CD4-positive, alpha-beta T cell (primary cell): ENCODE measurements at places on chromosomes 5 and 9.
A peak's percentile ranks its signal among the peaks of the same experiment; 100 is the strongest.

DNA sequence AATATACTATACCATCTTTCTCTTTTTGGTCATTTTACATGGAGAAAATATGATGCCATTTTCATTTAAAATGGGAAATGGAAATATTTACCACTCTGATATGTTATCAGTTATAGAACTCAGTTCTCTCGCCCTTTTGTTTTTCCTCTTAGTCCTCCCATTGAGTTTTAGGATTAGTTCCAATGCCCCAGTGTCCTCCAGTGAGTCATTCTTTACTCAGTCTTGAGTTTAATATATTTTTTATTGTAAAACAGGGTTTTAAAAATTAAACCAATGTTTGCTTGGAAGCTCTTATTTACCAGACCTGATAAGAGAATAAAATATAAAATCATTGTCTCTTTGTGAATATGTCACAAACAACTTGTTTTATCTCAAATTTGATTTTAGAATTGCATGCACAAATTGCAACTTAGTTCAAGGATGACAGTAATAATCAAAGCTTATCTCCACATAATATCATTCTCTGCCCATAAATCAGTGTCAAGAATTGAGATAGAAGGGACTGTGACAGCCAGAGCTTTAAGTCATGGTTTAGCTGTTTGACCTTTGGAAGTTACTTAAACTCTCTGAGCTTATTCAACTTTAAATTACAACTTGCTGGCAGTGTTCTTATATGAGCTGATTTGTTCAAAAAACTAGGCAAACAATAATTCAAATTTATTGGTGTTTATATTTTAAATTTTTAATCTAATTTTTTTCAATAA is 166.4 kb downstream of the PAM start:
- H3K36me3 ChIP-seq: peaks cover 2% of the 10 kb centered on the region
- H3K4me3 ChIP-seq: no peak overlapping the region
- no peaks in the 10 kb centered on the region for H3K4me1 ChIP-seq
- H3K27ac ChIP-seq: no peak overlapping the region

DNA sequence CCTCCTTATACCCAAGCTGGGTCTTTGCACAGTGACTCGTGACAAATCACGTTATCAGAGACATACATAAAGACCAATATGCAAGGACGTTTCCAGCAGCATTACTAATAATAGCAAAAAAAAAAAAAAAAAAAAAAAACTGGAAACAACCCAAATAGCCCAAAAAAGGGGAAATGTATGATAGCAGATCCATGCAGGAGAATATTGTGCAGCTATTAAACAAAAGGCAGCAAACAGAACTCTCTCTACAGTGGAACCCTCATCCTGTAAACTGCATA is 37.7 kb downstream of the C5orf15 start:
- peaks cover 21% of the 10 kb centered on the region for H3K4me1 ChIP-seq
- H3K27ac ChIP-seq: peak overlapping the region; percentile 44

- no peak overlapping the region for H3K4me3 ChIP-seq
- H3K4me1 ChIP-seq: peaks cover 26% of the 10 kb centered on the region
- H3K36me3 ChIP-seq: no peaks in the 10 kb centered on the region
- no peak overlapping the region for H3K27ac ChIP-seq
Observed at GRCh38 chr5:139701056-139701741, 53.0 kb downstream of the CXXC5 start.

GRCh38 chr5:124927735-124928134 is 181.3 kb upstream of the ZNF608 start:
- no peak overlapping the region for H3K27ac ChIP-seq
- H3K4me3 ChIP-seq: no peak overlapping the region
- H3K36me3 ChIP-seq: no peaks in the 10 kb centered on the region
- no peaks in the 10 kb centered on the region for H3K27me3 ChIP-seq
- H3K4me1 ChIP-seq: no peaks in the 10 kb centered on the region
- no peak for DNase-seq

GRCh38 chr5:68452286-68452685 is 236.7 kb downstream of the PIK3R1 start:
- H3K27me3 ChIP-seq: no peaks in the 10 kb centered on the region
- no peak overlapping the region for H3K4me3 ChIP-seq
- H3K36me3 ChIP-seq: no peaks in the 10 kb centered on the region
- no peak overlapping the region for H3K27ac ChIP-seq

DNA sequence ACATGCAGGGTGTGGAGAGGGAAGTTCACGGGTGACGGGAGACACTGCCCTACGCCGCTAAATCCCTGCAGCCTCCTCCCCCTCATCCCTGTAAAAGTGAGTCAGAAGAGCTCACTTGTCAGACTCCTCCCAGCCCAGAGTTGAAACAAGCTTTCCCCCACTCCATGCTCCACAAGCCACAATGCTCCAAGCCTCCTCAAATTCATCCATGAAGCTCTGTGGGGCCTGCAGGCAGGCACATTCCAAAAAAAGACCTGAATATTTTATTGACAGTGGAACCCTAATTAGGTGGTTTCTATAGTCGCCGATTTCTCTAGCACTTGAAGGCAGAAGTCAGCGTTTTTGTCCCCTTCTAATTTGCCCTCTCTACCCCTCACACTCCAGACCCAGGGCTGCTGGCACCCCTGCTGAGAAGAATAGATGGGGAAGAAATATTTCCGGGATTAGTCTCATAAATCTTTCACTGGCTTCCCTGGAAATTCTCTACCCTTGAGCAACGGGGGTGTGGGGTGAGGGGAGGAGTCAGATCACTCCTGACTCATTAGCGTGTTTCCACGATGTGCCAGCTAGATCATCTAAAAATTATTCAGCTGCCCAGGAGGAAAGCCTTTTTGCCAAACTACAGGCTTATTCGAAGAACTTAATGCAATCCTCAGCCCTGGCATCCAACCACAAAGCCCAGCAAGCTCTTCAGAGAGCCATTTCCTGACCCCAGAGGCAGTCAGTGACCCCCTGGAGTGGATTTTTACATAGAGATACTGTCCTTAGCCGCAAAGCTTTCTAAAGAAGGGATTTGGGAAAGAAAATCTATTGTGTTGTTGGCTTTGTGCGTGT is 97.1 kb downstream of the ENC1 start:
- no peak overlapping the region for H3K4me3 ChIP-seq
- no peaks in the 10 kb centered on the region for H3K27me3 ChIP-seq

- peaks cover 4% of the 10 kb centered on the region for H3K27me3 ChIP-seq
- no peak for DNase-seq
- no peaks in the 10 kb centered on the region for H3K36me3 ChIP-seq
- H3K27ac ChIP-seq: no peak overlapping the region
Observed at GRCh38 chr5:160181965-160182622, 47.2 kb upstream of the FABP6 start.

DNA sequence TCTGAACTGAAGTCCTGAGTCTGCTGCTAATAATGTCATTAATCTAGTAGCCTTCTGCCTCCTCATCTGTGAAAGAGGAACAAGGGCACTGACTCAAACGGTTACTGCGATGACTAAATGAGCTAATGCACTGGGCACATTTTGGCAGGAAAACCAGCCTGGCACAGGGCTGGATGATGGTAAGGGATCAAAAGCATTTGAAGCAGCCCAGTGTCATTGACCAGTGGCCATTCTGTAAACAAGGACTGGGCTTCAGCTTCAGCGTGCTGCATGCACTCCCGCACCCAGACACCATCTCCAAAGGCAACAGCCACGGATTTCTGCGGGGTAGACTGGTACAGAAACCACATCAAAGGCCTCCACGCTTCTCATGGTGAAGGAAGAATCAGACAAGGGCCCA is 8.0 kb downstream of the GCNT4 start:
- H3K27me3 ChIP-seq: no peaks in the 10 kb centered on the region
- no peak overlapping the region for H3K27ac ChIP-seq
- peaks cover 16% of the 10 kb centered on the region for H3K4me1 ChIP-seq
- H3K36me3 ChIP-seq: peaks cover 47% of the 10 kb centered on the region

DNA sequence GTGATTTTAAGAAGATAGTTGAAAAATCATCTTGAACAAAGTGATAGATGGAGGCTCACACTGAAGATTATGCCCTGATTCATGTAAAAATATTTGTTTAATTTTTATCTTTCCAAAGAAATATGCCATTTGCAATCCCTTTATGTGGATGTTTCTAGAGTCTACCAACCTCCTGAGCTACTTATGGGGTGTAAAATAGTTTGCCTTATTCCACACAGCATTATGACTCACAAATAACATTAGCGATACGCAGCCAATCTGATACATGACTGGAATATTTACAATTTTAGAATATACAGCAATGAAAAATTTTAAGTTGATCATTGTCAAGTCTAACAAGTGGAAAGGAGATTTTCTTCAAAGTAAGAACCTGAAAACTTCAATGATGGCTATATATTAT is 327.5 kb downstream of the EDIL3 start:
- no peak overlapping the region for H3K4me3 ChIP-seq
- H3K36me3 ChIP-seq: no peaks in the 10 kb centered on the region
- no peak overlapping the region for H3K27ac ChIP-seq
- H3K4me1 ChIP-seq: no peaks in the 10 kb centered on the region

DNA sequence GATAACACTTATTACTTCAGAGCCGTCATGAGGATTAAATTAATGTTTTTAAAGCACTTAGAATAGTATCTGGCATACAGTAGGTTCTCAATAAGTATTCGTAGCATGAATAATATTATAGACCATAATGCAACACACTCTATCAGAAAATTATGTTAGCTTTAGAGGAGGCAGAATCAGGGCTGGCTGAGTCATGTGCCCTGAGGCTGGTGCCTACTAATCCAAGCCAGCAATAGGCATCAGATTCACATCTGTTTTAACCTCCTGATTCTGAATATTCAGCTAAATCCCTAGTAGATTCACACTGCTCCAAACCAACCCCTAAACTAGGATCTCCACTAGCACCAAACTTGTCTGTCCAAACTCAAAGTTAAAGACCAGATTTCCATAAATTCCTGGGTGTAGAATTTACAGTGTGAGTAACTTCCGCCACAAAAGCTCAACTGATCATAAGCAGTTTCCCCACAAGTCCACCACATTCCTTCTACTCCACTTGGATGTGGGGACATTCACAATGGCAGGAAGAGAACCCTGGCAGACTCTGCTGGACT is 170.0 kb upstream of the DAPK1 start:
- no peaks in the 10 kb centered on the region for H3K27me3 ChIP-seq
- H3K36me3 ChIP-seq: no peaks in the 10 kb centered on the region
- no peaks in the 10 kb centered on the region for H3K4me1 ChIP-seq

DNA sequence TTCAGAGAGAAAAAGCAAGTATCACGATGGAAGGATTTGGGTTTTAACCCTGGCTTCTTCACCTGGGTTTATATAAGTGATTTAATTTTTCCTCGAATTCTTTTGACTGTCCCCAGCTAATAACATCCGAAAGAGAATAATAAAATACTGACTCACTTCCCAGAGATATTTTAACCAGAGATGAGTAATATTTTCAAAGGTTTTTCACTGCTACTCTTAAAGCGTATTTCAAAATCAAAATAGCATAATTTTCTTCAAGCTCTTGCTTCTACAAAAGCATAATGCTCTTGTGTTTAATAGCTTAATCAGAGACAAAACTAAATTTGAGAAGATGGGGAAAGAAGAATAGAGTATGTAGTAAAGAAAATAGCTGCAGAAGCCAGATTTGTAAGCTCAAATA is 215.2 kb upstream of the PTGER4 start:
- no peaks in the 10 kb centered on the region for H3K4me1 ChIP-seq
- H3K27me3 ChIP-seq: no peaks in the 10 kb centered on the region
- H3K36me3 ChIP-seq: no peaks in the 10 kb centered on the region
- H3K4me3 ChIP-seq: no peak overlapping the region

GRCh38 chr9:128438343-128439109 is 17.3 kb upstream of the ODF2 start:
- peak; percentile 76 for DNase-seq
- H3K36me3 ChIP-seq: no peaks in the 10 kb centered on the region

- no peak for DNase-seq
- peak overlapping the region; percentile 87 for H3K4me3 ChIP-seq
- H3K36me3 ChIP-seq: no peaks in the 10 kb centered on the region
- peak overlapping the region; percentile 84 for H3K27ac ChIP-seq
- no peaks in the 10 kb centered on the region for H3K27me3 ChIP-seq
Observed at GRCh38 chr5:176542596-176543427, 5.6 kb upstream of the RNF44 start.

GRCh38 chr9:21294364-21294774 is 10.7 kb downstream of the IFNA5 start:
- H3K27me3 ChIP-seq: peaks cover 3% of the 10 kb centered on the region
- no peak overlapping the region for H3K27ac ChIP-seq
- no peak for DNase-seq
- no peaks in the 10 kb centered on the region for H3K36me3 ChIP-seq
- H3K4me3 ChIP-seq: no peak overlapping the region
- no peaks in the 10 kb centered on the region for H3K4me1 ChIP-seq

DNA sequence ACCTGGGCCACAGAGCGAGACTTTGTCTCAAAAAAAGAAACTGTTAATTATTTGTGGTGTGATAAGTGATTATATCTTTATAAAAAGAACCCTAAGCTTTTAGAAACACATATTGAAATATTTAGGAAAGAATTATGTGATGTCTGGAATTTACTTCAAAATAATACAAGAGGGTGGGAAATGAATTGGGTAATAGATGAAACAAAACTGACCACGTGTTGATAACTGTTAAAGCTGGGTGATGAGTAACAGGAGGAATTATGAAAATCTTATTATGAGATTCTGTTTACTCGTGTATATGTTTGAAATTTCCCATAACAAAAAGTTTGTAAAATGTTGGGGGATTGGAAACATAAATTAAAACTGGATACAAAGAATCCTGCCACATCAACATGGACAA is 33.0 kb upstream of the PPP2CA start:
- H3K4me3 ChIP-seq: no peak overlapping the region
- H3K27me3 ChIP-seq: no peaks in the 10 kb centered on the region
- H3K4me1 ChIP-seq: no peaks in the 10 kb centered on the region
- no peaks in the 10 kb centered on the region for H3K36me3 ChIP-seq

DNA sequence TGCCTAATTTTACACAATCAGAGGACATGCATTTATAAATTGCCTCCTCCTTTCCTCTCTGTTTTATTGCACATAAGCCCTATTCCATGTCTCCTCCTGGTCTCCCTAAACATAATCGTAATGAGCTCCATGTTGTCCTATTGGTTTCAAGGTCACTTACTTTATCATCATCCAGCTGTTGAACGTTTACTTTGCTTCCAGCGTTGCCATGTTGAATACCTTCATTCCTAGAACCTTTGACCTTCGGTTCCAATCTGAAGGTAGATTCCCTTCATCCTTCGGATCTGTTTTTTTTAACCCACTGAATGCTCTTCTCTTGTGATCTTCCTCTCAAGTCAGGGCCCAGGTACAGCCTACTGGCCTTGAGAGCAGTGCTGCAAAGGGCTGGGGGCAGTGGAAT is 84.3 kb downstream of the PJA2 start:
- H3K4me3 ChIP-seq: no peak overlapping the region
- DNase-seq: no peak
- no peaks in the 10 kb centered on the region for H3K4me1 ChIP-seq

DNA sequence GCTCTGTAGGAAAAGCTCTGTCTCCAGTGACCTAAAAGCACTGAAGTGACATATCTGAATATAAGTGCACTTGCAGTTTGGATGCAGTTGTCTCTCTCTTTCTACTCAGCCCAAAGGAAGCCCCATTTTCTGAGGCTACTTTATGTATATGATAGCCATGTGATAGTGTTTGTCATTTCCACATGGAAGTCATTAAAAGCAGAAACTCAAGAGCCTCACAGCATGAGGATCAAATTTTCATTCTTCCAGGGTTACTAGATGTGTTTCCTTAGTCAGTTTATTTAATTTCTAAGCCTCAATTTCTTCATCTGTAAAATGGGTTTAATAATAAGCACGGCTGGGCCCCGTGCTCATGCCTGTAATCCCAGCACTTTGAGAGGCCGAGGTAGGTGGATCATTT is 36.7 kb downstream of the RNF44 start:
- no peak for DNase-seq
- no peak overlapping the region for H3K4me3 ChIP-seq
- H3K36me3 ChIP-seq: peaks cover 79% of the 10 kb centered on the region
- H3K4me1 ChIP-seq: no peaks in the 10 kb centered on the region
- H3K27me3 ChIP-seq: no peaks in the 10 kb centered on the region
- no peak overlapping the region for H3K27ac ChIP-seq

- H3K27ac ChIP-seq: no peak overlapping the region
- H3K4me3 ChIP-seq: no peak overlapping the region
- H3K4me1 ChIP-seq: no peaks in the 10 kb centered on the region
- no peaks in the 10 kb centered on the region for H3K36me3 ChIP-seq
Observed at GRCh38 chr9:106717686-106718085, 145.3 kb upstream of the ZNF462 start.
